Fibroblast of pulmonary artery (primary cell): ENCODE measurements at places on chromosomes 13 and 19.
A peak's percentile ranks its signal among the peaks of the same experiment; 100 is the strongest.

DNA sequence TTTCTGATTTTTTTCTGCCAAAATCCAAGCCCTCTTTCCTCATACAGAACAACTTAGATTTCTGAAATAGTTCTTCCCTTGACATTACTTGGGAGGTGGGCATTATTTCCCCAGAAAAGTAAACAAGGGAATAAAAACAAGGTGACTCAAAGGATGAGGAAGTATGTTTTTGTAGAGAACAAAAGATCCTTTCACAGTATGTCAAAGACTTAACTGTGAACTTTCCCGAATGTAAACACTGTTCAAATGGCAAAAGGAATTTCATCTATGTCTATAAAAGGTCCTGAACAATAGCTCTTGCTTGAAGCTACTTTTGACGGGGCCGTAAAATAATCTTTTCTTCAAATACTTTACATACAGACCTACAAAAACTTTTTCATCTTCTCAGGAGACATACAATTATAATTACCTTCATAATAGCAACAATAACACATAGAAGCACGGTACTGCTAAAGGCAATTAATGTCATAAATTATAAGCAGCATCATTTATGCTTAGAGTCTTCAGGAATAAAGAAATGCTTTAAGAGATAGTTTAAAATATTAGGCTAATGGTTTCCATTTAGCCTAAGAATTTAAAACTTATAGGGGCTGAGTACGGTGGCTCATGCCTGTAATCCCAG, 191.1 kb downstream of the RGCC start:
- DNase-seq = peak; percentile 86

- DNase-seq = no peak
Measured at GRCh38 chr19:29415507-29415906, 110.3 kb upstream of the VSTM2B start.

- DNase-seq = no peak
Measured at GRCh38 chr19:32798201-32798600, 71.4 kb downstream of the SLC7A9 start.

DNA sequence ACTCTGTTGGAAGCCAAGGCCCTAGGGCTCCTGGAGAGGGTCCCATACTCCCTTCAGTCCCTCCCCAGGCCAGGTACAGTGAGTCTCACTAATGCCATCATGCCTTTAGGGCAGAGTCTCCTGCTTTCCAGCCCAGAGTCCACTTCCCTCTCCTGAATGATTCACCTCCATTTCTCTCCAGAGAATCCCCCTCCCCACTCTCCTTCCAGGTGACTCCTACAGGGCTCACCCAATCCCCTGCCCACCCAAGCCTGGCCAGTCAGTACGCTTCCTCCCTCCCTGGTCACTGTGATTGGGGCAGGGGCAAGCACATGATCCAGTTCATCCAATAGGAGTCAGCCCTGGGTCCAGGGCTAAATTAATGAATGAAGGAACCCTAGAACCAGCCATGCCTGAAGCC, 35.0 kb upstream of the PNMA8B start:
- DNase-seq = no peak

DNA sequence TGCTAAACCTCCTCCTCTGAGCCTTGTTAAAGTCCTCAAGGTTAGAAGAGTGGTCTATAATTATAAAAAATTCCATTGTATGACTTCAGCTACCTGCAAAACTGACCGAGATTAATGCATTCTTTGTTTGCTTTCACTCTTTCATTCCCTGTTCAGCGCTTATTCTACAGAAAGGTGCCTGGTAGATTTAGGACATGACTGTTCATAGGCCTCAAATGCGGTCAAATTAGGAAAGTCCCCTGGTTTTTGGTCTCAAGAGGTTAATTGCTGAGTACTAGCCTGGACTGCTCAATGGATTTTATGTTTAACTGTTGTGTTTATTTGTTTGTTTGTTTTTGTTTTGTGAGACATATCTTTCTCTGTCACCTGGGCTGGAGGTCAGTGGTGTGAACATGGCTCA, 35.4 kb downstream of the KL start:
- no peak for DNase-seq

GRCh38 chr19:48628486-48629296, 8.5 kb downstream of the DBP start:
- no peak for DNase-seq

GRCh38 chr19:42198676-42199439, 18.6 kb downstream of the DEDD2 start:
- no peak for DNase-seq

DNA sequence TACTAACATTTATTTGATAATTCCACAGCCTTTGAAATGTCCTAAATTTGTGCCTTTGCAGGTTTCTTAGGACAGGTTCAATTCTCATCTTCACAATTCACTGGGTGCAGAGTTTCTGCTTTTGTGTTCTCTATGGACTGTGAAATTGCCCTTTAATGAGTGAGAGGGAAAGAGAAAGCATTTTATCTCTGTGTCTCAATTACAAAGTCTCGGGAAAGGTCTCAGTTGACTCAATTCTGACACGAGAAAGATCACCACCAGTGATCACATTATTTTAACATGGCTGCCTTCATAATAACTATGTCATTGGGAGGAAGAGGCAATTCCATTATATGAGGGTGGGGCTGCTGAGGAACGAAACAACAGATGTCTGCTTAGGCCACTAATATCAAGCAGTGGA, 26.2 kb upstream of the LRCH1 start:
- no peak for DNase-seq

- DNase-seq = peak; percentile 72
Measured at GRCh38 chr19:48513289-48514122, 1.9 kb upstream of the LMTK3 start.
